Suppressor macrophage (primary cell): ENCODE measurements at places on chromosomes 5 and 9.

- no peak for DNase-seq
These were observed 379.1 kb downstream of the KIAA0825 start for GRCh38 chr5:94239266-94239665.

DNA sequence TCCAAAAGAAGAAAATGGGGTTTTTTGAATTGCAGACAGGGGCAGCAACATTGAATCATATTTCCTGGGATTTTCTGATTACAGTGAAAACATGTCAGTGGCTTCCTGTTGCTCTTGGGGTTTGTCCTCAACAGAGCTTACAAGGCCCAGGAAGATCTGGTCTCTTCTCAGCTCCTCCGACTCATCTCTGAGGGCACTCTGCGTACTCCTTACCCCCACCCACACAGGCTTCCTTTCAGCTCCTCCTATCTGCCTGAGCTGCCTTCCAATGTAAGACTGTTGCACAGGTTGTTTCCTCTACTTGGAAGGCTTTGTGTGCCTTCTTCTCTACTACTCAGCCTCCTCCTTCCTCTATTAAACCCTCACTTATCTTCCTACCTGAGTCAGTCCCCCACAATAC is 245.1 kb upstream of the MEF2C start:
- no peak for DNase-seq

GRCh38 chr9:28050941-28051340 is 477.7 kb upstream of the C9orf72 start:
- DNase-seq: no peak

DNA sequence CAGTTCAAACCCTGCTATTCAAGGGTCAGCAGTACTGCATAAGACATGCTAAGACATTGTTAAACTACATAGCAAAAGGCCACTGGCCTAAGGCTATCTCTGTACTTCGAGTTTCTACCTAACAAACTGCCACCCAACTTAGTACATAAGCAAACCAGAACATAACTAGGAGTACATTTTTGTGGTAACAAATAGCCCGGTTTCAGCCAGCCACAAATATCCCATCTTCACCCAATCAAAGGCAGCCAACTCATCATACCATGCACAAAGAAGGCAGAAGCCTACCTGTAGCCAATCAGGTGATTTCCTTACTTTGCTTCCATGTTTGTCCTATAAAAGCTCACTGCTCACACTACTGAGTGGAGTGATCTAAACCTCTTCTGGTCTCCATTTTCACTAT is 201.4 kb downstream of the SMARCA2 start:
- no peak for DNase-seq

- DNase-seq: no peak
These were observed 100.7 kb downstream of the PDE8B start for GRCh38 chr5:77311214-77311571.

DNA sequence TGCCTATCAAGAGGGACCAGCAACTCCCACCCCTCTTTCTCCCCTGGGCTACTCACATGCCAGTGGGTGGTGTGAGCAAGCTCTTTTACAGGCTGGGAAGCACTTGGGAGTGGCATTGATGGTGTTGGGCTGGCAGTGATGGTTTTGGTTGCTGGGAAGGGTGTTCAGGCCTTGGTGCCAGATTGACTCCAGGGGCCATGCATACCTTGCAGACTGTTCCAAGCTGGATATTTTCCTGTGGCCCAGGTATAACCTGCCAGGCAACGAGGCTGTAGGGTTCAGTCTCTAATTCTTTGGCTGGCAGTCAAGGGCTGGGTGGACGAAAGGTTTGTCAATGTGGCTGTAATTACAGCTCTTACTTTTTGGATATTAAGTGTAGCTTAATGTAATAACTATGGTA is 177.3 kb downstream of the MACROH2A1 start:
- DNase-seq: no peak

GRCh38 chr9:108108852-108109448 is 619.4 kb upstream of the KLF4 start:
- DNase-seq: no peak

DNA sequence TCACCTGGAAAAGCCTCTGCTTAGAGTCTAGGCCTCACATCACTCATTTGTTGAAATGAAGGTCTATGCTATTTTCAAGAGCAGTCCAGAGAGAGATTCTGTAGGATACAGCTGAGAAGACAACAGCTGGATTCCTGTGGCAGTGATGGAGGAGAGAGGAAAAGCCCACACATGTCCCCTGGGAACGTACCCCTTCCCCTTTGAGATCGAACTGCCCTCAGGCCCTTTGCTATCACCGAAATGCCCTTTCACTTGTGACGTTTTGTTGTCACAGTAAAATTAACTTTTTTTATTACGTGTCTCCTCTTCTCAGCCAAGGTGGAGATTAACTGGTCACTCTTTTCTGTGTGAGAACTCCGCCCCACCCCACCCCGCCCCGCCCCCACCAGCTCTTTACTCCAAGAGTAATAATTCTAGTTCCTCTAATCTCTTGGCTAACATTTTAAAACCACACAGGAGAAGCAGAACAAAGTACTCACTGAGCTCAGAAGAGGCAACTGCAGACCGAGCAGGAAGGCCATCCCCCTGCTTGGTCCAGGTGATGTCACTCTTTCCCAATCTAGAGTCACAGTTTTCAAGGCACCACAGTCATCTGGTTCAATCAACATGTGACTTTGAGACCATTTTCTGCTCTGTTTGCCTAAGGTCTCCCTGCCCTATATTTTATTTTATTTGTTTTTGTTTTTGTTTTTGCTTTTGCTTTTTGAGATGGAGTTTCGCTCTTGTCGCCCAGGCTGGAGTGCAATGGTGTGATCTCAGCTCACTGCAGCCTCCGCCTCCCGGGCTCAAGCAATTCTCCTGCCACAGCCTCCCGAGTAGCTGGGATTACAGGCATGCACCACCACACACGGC is 105.6 kb downstream of the SUSD1 start:
- DNase-seq: peak; percentile 83

GRCh38 chr5:167814828-167815227 is 476.6 kb upstream of the WWC1 start:
- DNase-seq: no peak

DNA sequence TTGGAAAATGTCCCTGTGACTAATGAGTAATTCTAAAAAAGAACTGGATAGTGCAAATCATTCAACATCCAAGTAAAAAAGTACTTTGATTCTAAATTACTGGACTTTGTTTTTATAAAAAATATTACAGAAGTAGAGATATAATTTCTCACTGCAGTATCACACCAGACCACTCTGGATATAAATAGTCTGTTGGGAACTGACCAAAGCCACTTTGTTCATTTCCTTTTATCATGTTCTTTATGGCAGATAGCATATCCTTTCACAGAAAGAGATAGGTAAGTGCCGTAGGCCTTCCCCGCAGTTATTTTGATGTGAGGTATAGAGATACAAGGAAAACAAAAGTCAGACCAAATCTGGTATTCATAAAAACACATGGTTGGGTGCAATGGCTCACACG is 827.4 kb upstream of the GRAMD2B start:
- no peak for DNase-seq

DNA sequence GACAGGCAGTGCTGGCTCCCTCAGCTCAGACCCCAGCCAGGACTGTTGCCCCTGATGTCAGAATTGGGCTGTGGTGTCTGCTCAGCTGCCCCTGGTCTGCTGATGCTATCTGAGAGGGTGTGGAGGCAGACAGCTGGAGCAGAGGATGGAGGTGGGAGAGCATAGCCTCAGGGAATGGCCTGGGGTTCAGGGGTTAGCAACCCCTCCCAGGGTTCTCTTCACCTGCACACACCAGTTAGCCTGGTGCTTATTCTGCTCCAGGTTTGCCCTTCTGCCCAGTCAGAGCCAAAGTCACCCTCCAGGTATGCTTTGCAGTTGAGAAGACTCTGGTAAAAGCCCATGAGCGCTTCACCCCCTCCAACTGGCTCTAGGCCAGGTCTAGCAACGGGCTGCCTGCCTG is 109.8 kb downstream of the SAXO1 start:
- DNase-seq: no peak

GRCh38 chr5:169768416-169768815 is 131.3 kb downstream of the DOCK2 start:
- DNase-seq: no peak

GRCh38 chr5:83608122-83608521 is 112.5 kb downstream of the HAPLN1 start:
- peak; percentile 52 for DNase-seq

GRCh38 chr9:97577051-97577450 is 56.1 kb downstream of the TSTD2 start:
- no peak for DNase-seq

DNA sequence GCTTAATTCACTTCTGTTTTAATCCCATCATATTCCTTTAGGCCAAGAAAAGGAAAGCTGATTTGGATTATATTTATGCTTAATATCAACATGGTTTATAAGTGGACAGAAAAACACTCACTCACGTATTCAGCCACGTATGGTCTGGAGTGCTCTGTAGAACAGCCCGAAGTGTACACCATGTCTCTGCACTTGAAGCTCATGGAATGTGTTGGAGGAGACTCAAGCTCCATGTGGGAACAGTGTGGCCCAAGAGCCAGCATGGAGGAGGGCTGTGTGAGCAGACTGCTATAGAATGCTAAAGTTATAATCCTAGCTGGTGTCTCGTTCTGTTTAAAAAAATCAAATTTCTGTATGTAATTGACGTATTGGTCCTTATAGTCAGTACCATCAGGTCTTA is 32.9 kb downstream of the OTULINL start:
- DNase-seq: no peak

- no peak for DNase-seq
These were observed 815.0 kb downstream of the CDH18 start for GRCh38 chr5:19172926-19173470.

DNA sequence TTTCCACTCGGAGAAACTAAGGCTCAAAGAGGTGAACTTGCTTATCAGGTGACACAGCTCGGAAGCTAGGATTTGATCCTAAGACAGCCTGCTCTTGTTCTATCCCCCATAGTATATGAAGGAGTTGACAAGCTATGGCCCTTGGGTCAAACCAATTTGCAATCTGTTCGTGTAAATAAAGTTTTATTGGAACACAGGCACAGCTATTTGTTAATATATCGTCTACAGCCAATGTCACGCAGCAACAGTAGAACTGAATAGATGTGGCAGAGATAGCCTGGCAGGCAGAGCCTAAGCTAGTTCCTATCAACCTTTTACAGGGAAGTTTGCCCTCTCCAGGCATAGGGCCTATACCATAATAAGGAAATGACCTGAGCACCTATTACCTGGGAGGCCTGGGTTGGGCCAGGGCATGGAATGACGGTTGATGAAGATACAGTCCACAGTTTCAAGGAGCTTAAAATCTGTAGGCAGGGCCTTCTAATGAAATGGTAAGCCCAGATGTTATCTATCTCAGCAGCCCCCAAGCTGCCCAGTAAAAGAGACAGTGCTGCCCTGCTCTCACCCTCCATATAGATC is 179.0 kb downstream of the TTLL11 start:
- DNase-seq: no peak

GRCh38 chr5:92207151-92207550 is 824.0 kb upstream of the ARRDC3 start:
- DNase-seq: no peak

DNA sequence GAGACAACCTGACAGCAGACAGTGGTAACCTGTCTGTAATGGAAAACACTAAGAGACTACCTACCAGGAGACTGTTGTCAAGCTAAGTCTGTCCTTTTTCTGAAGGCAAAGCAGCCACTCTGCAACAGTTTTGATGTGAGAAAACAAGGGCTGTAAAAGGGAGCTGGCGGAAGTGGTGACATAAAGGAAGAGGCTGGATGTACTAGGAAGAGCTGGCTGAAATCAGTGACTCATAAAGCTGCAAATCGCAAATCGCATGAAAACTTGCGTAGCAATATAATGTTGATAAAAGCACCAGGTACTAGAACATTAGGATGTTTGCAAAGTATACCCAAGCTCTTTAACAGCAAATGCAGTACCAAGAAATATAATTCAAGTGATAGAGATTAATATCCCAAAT is 1.4 kb downstream of the NSUN2 start:
- DNase-seq: no peak

- peak; percentile 73 for DNase-seq
These were observed 662 bp downstream of the SUSD3 start for GRCh38 chr9:93059011-93059714.

- DNase-seq: no peak
These were observed 59.2 kb downstream of the NIPBL start for GRCh38 chr5:36935805-36936204.

DNA sequence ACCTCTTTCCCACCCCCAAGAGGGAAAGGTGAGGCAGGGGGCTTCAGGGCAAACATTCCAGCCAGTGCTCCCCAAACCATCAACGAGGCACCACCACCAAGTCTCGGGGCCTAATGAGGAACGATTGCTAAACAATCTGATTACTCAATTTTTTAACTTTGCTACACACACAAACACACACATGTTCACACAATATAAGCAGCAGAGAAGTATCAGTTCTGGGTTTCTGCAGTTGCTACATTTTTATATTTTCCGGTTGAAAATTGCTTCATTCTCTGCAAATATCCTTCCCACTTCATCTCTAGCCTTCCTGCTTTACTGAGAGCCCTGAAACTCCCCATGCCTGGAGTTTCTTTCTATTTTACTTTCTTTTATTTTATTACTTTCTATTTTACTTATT is 60.2 kb downstream of the FEM1C start:
- DNase-seq: peak; percentile 57

GRCh38 chr5:36573438-36573837 is 33.0 kb upstream of the SLC1A3 start:
- DNase-seq: no peak

- DNase-seq: no peak
These were observed 246.8 kb upstream of the RAI14 start for GRCh38 chr5:34409373-34409772.

DNA sequence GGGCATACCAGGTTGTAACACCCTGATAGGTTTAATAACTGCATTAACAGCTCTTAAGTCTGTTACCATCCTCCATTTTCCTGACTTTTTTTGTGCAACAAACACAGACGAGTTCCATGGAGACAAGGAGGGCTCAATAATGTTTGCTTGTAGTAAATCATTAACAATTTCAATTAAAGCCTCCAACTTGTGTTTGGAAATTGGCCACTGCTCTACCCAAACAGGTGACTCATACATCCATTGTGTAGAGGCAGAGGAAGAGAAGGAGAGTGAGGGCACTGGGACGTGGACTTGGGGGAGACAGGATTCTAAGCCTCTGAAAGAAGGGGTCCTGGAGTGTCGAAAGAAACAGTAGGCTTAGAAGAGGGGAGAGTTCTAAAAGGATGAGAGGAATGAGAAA is 213.6 kb upstream of the KCNN2 start:
- no peak for DNase-seq

GRCh38 chr9:99296291-99296951 is 74.3 kb downstream of the SEC61B start:
- peak; percentile 41 for DNase-seq

GRCh38 chr9:119005162-119005561 is 364.1 kb downstream of the BRINP1 start:
- DNase-seq: no peak

DNA sequence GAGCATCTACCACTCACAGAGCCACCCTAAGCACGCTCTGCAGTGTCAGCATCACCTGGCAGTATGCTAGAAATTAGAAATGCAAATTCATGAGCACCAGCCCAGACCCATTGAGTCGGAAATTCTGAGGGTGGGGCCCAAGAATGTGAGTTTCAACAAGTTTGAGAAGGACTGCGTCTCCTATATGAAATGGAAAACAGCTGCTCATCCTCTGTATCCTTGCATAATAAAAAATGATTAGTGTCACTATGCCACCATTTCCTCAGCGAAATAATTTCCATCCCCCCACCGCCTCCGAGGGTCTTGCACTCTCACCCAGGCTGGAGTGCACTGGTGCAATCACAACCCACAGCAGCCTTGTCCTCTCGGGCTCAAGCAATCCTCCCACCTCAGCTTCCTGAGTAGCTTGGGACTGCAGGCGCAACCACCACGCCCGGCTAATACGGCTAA is 1.3 kb upstream of the IQGAP2 start:
- peak; percentile 79 for DNase-seq
